ENCODE measurements at places on chromosomes 11 and 22.

GRCh38 chr11:64244966-64245365 is 1.8 kb downstream of the PPP1R14B start:
- DNase-seq = no peak

- DNase-seq = no peak
Measured at GRCh38 chr22:45434981-45435380, 21.5 kb downstream of the RIBC2 start.

- no peak for DNase-seq
Measured at GRCh38 chr11:65555693-65556231, 2.4 kb downstream of the LTBP3 start.

DNA sequence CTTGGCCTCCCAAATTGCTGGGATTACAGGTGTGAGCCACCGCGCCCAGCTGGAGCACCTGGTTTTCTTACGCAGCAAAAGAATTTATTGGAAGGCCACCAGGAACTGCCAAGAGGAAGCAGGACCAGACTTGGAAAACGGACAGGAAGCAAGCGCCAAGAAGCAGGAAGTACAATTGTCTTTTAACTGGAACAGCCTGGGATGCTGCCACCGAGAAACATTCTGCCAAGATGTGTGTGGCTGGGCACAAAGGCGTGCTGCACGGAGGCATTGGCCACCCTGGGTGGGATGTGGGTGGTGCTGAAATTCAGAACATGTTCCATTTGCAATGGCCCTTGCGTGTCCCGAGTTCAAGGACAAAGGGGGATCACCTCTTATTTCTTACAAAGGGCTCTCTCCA is 15.4 kb downstream of the SLC3A2 start:
- DNase-seq = no peak

DNA sequence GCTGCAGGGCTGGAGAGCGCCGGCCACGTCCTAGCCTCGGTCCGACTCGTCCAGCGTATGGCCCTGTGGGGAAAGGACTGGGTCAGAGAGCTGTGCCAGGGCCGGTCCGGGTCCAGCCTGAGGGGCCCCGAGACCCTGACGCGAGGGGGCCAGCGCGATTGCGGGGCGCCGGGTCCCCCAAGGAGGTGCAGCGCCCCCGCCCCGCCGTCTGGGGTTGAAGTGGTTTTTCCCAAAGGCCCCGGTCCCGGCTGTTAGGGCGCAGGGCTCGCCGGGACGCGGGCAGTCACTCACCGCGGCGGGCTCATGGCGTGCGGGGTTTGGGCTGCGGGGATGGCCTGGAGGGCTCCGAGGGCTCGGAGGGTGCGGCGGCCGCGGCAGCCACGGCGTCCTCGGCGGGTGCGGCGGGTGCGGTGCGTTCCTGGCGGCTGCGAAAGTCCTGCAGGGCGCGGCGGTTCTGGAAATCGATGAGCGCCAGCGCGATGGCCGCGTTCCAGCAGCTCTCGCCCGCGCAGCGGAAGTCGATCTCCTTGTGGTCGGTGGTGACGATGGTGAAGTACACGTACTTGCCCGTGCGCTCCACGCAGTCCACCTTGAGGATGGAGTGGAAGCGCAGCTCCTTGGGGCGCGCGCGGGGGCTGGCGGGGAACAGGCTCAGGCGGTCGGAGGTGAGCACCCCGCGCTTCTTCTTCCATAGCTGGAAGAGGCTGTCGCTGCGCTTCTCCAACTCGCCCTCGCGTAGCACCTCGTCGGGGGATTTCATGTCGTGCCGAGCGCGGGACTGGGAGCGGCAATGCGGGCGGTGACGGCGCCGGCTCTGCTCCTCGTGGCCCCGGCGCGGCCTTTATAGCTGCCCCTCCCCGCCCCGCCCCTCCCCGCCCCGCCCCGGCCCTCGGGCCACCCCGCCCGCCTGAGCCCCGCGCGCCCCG is at the start of gene PHLDA2:
TSS of gene PHLDA2 (minus strand) at position 816 of the 926 bp plus-strand sequence. CDS start at position 760, 56 bp downstream.
- DNase-seq = peak; percentile 14

DNA sequence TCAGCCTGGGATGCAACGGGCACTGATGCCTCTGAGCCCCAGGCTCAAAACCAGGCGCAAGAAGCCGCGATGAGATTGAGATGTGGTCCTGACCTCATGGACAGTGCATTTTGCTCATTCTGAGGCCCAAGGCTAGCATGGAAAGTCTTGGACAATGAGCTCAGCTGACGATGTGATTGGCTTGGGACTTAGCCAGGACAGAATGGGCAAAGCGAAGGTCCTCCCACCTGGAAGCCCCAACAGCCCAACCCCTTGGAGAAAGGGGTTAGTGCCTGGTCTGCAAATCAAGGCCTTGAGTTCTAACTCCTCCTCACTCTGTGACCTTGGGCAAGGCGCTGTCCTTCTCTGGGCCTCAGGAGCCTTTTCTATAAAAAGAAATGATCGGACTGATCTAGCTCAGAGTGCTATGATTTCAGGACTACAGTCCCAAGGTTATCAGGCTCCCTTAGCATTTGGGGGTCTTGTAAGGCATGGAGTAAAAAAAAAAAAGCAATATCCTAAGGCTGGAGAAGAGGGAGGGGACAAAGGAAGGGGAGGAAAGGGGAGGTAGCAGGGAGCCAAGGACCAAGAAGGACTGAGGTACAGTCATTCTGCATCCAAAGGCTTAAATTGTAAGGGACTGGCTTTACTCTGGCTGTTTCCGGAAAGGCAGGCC is 2.7 kb downstream of the SLC43A3 start:
- DNase-seq = no peak

GRCh38 chr11:126476977-126477376 is 121.5 kb downstream of the ST3GAL4 start:
- DNase-seq = no peak

DNA sequence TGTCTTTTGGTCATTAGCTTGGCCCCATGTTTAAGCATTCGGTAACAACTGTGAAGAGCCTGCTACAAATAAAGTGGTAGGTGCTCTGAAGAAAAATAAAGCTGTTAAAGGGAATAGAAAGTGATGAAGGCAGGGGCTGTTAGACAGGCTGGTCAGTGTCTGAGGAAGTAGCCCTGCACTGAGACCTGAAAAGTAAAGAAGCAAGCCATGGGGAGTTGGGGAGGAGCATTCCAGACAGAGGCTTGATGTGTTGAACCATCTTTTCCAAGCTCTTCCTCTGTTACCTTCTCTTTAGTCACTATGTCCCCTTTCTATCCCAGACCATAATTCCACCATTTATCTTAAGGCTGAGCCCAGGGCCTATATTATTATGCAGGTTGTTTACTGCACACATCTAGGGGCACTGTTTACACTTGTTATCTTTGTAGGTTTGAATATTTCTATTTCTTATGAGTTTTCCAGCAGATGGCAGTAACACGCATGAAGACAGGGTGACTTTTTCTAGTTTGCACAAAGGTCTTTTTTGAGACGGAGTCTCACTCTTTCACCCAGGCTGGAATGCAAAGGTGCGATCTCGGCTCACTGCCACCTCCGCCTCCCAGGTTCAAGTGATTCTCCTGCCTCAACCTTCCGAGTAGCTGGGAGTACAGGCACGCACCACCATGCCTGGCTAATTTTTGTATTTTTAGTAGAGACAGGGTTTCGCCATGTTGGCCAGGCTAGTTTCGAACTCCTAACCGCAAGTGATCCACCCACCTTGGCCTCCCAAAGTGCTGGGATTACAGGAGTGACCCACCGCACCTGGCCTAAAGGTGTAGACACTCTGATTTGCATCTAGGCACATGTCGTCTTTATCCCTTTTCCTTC is 23.0 kb downstream of the ZFTA start:
- DNase-seq = no peak

- DNase-seq = no peak
Measured at GRCh38 chr22:48711031-48711431, 1116.6 kb downstream of the BRD1 start.

DNA sequence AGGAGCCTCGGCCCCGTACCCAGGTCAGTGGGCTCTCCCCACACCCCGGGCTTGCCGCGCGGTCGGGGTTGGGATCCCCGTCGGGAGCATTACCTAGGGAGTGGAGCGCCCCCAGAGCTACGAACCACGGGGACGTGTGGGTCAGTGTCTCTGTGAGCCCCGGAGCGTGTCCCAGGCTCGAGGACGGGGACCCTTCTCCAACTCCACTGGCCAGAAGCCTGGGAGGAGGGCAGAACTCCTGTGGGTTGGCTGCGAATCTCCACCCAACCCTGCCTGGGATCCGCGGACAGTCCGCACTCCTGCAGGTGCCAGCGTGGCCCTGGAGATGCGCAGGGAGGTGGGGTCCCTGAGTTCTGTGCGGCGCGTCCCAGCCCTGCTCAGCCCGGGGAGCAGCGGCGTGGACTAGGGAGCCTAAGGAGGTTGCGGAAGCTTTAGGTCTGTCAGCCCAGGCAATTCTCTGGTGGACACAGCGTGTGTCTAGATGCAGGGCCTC is 346 bp downstream of the PPFIBP2 start:
- no peak for DNase-seq

- no peak for DNase-seq
Measured at GRCh38 chr11:282171-282570, 4.0 kb downstream of the NLRP6 start.

- DNase-seq = no peak
Measured at GRCh38 chr11:35290876-35291275, 128.5 kb downstream of the SLC1A2 start.

DNA sequence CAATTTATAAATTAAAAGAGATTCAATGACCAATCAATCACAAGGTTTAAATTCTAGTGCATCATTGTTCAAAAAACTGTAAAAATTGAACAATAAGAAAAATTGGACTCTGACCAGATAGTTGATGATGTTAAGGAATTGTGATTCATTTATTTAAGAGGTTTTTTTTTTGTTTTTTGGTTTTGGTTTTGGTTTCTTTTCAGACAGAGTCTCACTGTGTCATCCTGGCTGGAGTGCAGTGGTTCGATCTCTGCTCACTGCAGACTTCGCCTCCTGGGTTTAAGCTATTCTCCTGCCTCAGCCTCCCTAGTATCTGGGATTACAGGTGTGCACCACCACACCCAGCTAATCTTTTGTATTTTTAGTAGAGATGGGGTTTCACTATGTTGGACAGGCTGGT is 17.1 kb upstream of the EIF3M start:
- no peak for DNase-seq

DNA sequence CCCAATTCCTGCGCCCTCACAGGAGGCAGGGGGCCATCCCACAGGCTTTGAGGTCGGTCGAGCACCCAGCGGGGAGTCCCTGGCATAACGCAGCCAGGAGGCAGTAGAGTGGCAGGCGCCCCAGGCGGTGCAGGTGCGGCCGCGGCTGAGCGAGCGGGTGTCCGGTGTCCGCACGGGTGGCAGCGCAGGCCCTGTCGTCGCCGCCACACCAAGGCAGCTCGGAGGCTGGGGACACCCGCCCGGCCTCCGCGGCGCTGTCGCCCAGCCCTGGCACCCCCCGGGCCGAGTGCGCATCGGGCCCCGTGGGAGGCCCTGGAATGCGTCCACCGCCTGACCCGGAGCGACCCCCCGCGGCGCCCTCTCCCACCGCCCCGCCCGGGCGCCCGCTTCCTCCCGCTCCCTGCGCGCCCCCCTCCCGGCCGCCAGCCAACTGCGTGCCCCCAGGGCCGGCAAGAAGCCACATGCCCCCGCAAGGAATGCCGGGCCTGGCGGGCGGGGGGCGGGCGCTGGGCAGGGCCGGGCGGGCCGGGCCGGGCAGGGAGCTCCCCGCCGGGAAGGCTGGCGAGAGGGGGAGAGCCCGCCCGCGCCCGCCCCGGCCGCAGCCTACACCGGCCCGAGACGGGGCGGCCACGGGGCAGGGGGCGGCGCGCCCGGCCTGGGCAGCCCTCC is 33.9 kb downstream of the PRDM11 start:
- peak; percentile 39 for DNase-seq

All from NCI-H774 (cell line).